ENCODE measurements at places on chromosomes 3 and 15.

DNA sequence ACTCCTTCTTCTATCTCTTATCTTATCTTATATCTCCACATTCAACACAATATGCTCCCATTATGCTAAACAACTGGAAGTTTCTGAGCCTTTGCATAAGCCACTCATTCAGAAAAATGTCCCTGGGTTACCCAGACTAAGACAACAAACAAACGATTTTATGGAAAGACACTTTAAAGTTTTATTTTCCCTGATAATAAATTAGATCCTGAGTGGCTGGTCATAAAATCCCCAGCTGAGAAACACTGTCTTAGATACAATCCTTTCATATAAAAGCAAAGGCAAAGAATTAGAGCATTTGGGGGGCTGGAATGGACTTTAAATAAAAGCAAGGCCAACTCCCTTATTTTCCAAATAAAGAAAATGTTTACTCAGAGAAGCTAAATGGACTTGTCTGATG is 322.3 kb downstream of the GBE1 start:
- DNase-seq: no peak

DNA sequence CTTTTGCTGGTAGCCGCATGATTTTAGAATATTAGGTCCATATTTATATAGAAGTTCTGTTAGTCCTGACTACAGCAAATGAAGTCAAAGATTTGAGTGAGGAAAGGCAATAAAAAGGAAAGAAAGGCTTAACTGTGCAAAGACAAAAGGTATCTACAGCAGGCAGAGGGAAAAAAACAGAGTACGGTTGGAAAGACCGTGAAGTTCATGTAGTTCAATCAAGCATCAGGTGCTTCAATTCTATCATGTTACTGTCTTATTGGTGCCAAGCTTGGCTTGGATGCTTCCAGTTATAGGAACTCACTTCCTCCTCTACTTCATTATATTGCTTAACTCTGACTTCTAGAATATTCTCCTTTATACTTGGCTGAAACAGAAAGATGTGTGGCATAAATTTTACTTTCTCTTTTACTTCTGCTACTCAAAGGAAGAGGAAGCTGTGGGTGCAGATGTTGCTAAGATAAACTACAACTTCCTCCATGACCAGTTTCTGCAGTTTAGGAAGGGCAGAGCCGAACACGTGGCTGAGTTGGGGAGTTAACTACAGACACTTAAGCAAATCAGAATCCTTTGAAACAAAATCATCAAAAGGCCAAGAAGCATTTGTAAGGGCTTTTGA is 72.6 kb upstream of the ZBED2 start:
- peak; percentile 38 for DNase-seq

DNA sequence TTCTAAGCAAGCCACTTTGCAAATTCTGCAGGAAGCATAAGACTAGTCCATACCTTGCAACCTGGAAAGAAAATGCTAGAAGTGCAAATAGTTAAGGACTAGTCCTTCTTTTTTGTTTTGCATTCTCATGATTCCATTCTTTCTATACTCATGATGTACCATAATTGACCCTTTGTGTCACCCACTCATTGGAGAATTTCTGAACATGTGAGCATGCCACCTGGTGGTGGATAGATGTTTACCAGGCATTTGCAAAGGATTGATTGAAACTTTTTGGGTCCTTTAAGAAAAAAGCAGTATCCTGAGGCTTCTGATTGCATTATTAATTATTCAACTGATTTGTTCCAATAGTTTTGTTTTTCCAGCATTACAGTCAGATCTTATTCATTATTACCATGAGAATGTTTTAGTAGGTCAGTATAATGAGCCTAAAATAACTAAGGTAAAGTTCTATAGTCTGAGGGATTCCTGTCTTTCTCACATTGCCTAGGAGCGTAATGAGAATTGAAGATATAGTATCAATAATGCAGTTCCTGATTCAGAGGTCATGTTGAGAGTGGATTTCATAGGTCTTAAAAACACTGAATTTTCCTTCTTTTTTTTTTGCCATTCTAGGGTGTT is 20.2 kb upstream of the DIPK2A start:
- no peak for DNase-seq

- DNase-seq: no peak
These were observed 106.2 kb downstream of the DGKG start for GRCh38 chr3:186255703-186256331.

- DNase-seq: no peak
These were observed 495.2 kb upstream of the EPHA6 start for GRCh38 chr3:96319166-96319565.

DNA sequence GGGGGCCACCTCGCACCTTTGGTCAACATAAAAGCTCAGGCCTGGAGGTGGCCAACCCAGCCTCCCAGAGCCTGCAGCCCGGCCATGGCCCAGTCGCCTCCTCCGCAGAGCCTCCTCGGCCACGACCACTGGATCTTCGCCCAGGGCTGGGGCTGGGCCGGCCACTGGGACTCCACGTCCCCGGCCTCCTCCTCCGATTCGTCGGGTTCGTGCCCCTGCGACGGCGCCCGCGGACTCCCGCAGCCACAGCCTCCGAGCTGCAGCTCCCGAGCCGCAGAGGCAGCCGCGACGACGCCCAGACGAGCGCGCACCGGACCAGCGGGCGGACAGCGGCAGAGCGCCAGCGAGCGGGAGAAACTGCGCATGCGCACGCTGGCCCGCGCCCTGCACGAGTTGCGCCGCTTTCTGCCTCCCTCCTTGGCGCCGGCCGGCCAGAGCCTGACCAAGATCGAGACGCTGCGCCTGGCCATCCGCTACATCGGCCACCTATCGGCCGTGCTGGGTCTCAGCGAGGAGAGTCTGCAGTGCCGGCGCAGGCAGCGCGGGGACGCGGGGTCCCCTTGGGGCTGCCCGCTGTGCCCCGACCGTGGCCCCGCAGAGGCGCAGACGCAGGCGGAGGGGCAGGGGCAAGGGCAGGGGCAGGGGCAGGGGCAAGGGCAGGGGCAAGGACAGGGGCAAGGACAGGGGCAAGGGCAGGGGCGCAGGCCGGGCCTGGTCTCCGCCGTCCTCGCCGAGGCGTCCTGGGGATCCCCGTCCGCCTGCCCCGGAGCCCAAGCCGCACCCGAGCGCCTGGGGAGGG is at the start of gene MESP2:
Gene MESP2 (plus strand): TSS at position 59 of the 799 bp plus-strand sequence. CDS start 26 bp downstream, at position 85.
- peak; percentile 60 for DNase-seq

DNA sequence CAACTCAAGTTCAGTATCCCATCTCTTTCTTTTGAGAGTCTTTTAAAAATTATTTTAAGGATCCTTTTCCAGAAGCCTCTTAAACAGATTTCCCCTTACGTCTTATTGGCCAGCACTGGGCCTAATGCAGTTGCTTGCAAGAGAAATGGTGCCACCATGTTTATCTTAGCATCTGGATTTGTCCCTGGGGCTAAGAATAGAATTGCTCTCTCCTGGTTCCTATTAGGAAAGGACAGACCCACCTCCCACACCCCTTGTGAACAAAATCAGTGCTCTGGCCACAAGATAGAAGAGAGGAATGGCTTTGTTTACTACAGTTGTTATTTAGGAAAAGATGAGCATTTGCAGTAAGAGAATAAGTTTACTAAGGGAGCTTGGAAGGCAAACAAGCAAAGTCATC is 128.2 kb upstream of the CGNL1 start:
- DNase-seq: no peak

DNA sequence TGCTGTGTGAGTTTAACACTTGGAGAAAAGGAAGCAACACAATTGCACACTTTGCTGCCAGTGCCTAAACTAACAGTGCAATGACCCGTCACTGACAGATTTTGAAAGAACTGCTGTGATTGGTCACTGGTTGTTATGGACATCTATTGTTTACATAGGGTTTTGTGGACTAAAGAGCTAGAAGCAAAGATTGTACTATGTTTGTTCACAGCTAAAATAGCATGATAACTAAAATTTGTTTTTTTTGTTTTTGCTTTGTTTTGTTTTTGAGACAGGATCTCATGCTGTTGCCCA is 112.4 kb upstream of the GOLGA8J start:
- DNase-seq: no peak

- no peak for DNase-seq
These were observed 97.8 kb upstream of the SPRED1 start for GRCh38 chr15:38154837-38155236.

DNA sequence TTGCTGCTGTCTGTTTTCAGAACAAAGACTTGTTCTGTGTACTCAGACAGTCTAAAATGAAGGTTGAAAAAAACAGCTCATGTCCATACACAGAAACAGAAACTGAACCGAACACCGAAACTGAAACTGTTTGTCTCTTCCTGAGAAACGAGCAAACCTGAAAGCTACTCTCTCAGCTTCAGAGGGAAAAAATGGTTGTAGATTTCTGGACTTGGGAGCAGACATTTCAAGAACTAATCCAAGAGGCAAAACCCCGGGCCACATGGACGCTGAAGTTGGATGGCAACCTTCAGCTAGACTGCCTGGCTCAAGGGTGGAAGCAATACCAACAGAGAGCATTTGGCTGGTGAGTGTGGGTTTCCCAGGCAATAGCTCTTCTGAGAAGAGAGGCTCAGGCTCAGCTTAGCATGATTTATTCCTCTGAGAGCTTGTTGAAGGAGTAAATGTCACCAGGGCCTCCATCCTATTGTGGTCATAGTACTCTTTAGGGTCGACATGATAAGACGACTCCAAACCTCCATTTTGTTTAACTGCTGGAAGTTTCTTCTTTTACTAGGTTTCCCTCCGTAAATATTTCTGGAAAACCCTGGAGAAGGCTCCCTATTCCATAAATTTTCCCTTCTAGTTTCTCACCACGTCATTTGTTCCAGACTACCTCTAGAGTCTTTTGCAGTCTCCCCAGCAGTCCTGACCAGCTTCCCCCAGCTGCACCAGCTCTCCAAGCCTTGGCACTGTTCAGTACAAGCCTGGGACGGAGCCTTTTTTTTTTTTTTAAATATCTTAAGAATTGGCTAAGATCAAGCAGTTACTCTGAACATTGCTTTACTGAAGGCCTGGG is at the start of gene RTP4:
Gene RTP4 (plus strand): TSS at position 135 of the 838 bp plus-strand sequence. CDS start 57 bp downstream, at position 192.
- peak; percentile 15 for DNase-seq

GRCh38 chr3:65953301-65953812 is 85.4 kb downstream of the MAGI1 start:
- no peak for DNase-seq

- no peak for DNase-seq
These were observed 6.1 kb upstream of the GPR62 start for GRCh38 chr3:51949121-51949520.

Measured in activated T-cell treated with anti-CD3 and anti-CD28 coated beads for 48 hours (primary cell).